ENCODE measurements at places on chromosomes 2 and 18.
A peak's percentile ranks its signal among the peaks of the same experiment; 100 is the strongest.

DNA sequence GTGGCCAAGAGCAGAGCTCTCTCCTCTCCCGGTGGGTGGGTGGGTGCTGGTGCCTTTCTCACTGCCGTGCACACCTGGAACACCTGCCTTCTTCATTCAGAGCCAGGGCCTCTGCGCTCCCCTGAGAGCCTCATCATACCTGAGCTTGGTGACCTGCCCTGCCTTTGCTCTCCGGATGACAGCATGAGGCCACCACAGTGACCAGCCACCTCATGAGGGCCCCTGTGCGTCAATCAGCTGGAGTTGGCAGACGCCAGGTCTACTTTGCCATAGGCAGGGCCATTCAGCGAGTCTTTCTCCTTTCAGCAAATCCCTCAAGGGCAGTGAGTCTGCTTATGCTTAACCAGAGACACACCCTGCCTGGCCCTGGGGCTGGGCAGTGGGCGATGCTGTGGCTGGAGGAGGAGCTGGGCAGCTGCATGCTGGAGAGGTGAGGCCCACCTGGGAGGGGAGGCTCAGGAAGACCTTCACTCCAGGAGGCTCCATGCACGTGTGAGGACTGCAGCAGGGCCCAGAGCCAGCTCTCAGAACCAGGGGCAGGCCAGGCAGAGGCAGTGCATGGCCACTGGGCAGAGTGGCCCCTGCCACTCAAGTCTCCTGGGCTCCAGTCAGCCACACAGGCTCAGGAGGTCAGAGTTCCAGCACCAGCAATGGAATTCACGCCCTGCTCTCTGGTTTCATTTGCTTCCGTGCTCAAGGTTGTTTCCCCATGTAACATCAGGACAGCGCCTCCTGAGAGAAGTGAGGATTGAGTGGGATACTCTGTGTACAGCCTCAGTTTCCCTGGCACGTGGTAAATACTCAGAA, 417.5 kb upstream of the MYT1L start:
- no peak for DNase-seq

DNA sequence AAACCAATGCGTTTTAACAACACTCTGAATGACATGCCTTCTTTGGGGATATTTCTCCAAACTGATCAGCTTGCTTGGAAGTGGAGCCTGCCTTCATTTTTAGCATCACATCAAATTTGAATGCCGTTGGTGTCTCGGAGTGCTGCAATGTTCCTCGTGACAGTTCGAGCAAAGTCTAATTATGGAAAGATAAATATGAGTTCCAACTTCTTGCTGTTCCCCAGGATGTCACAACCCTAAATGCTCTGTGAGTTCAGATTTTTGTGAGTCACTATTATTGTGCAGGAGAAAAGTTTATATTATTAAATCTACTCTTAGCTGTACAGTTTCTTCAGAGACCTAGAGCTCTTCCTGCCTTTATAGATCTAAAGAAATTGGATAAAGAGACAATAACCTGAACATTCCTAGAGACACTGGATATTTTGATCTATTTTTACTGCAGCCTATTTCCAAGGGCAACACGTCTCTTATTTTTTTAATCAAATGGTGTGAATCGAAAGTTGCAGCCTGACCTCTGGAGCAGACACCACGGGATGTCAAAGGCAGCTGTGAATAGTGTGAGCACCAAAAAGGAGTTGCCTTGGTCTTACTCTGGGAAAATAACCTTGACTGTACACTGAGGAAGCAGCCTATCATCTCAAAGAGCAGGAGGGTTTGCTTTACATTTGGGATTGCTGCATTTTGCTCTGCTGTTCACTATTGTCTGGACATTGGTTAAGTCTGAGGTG, 330.1 kb downstream of the TDRD15 start:
- DNase-seq: no peak

DNA sequence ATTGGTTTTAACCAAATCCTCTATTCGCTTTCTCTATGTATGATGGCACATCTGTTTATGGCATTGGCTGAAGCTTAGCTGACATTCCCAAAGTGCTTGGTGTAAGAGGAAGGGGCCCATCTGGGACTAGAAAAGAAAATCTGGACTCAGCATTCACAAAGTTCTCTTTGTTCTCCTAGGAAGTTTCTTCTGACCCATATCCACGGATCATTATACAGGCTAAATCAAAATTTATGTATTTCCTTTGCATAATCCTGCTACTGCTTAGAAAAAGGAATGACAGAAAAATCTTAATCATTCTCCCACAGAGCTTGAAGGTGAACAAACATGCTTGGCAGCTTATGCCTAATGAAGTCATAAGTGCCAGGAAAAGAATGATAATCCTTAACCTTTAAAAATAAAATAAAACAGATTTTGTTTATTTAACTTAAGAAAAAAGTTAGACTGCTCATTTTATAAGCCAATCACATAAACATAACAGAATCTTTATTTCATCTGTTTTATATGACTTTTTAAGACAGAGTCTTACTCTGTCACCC, 88.4 kb downstream of the NYAP2 start:
- DNase-seq: no peak

- DNase-seq: no peak
These were observed 78.8 kb downstream of the ANKRD12 start for GRCh38 chr18:9215221-9215933.

- DNase-seq: no peak
These were observed 31.4 kb upstream of the CASP8 start for GRCh38 chr2:201228912-201229290.

DNA sequence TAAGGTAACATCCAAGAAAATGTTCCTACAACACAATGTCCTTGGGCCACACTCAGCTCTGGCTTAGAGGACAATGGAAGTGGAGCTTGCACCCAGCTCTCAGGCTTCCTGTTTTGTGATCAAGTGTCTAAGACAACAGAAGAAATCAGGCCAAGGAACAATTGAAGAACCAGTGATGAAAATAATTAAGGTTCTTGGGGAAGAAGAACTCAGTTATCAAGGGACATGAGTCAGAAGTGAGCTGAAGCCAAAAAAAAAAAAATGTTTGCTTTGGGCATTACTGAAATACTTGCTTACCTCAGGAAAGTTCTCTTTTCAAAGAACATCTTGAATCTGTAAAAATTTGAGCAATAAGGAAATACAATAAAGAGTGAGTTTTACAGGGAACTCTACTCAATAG, 299.0 kb downstream of the FBXO15 start:
- DNase-seq: peak; percentile 81

GRCh38 chr2:151882786-151883445, 54.7 kb upstream of the ARL5A start:
- no peak for DNase-seq

DNA sequence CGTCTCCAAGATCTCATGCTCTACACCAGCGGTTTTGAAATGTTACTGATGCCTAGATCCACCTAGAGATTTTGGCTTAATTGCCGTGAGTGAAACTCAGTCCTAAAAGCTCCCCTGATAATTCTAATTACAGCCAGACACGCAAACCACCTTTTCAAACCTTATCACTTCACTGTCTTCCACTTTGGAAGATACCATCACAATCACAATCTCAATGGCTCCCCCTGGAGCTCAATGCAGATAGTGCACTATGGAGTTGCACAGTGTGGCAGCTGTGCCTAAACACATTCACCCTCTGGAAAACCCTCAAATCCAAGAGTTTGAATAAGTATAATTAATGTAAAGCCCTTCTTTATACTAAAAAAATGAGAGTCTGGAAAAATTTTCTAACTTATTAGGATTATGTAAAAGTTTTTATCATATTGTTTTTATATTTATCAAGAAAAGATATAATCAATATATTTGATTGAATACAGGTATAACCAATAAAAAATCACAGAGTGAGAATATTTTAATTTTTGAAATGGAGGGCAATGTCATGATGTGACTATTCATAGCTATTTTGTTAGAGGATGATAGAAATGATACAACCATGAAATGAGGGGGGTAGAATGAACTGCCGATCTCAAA, 102.9 kb upstream of the SLC8A1 start:
- DNase-seq: peak; percentile 74

- DNase-seq: no peak
These were observed 117.9 kb downstream of the PPP1R1C start for GRCh38 chr2:182103526-182103925.

GRCh38 chr2:227455200-227455599, 16.8 kb upstream of the AGFG1 start:
- DNase-seq: no peak

DNA sequence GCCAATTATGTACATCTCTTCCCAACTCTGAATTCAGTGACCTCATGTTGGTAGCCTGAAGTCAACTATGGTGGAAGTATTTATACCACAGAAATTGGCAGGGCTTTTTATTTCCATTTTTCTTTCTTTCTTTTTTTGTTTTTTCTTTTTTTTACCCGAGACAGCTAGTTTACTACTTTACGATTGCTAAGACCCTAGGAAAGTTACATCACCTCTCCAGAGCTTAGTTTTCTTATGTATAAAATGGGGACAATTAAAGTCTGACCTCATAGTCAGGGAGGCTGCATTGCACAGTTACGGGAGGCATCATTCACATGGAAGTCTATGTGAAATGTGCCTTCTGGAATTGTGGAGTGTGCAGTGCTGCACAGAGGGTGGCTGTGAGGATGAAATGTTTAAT, 194.3 kb downstream of the MTX2 start:
- no peak for DNase-seq

DNA sequence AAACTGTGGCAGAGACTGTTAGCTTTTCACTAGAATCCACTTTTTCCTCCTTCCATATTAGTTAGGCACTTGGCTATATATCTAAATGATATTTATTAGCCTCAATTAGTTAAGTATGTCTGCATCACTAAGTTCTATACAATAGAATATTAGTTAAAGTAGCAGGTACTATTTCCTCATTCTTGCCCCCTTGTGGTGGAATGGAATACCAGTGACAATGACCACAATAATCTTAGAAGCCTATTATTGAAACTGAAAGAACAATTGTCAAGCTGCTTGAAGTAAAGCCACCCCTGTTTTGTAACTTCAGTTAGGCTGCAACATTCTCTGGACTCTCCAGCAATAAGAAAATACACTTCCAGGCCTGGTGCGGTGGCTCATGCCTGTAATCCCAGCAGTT, 476.3 kb upstream of the VWC2L start:
- DNase-seq: peak; percentile 12

GRCh38 chr2:160351956-160352355, 141.7 kb downstream of the RBMS1 start:
- no peak for DNase-seq

- DNase-seq: peak; percentile 94
These were observed 47.5 kb downstream of the ZFP36L2 start for GRCh38 chr2:43178602-43179542.

DNA sequence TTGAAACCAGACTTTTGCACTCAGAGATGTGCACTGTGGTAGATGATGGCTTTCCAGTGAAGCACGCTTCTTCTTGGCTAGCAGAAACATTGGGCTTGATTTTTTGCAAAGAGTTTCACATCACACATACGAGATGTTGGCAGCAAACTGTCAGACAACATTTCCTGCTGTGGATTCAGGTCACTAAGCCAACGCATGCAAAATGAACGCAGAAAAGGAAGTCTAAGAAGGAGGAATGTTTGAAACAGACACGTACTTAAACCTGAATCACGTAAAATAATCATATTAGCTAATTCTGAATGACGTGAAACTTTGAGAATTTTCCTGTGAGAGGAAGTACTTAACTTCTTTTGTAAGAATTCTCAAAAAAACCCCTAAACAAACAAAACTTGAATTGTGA, 88.1 kb downstream of the EPB41L3 start:
- DNase-seq: peak; percentile 72

GRCh38 chr2:227527351-227527750, 55.4 kb downstream of the AGFG1 start:
- DNase-seq: no peak

- no peak for DNase-seq
These were observed 308.8 kb upstream of the MGAT5 start for GRCh38 chr2:133945089-133945488.

GRCh38 chr2:88554189-88554588, 73.1 kb downstream of the EIF2AK3 start:
- no peak for DNase-seq

GRCh38 chr18:78601349-78601748, 378.3 kb upstream of the SALL3 start:
- no peak for DNase-seq

GRCh38 chr2:149931486-149931885, 343.9 kb upstream of the MMADHC start:
- no peak for DNase-seq

GRCh38 chr2:205682239-205682970, at the start of gene NRP2:
Gene NRP2, plus strand, starts transcription at chr2:205682501. Its CDS starts 790 bp downstream, at chr2:205683291.
- peak; percentile 94 for DNase-seq

DNA sequence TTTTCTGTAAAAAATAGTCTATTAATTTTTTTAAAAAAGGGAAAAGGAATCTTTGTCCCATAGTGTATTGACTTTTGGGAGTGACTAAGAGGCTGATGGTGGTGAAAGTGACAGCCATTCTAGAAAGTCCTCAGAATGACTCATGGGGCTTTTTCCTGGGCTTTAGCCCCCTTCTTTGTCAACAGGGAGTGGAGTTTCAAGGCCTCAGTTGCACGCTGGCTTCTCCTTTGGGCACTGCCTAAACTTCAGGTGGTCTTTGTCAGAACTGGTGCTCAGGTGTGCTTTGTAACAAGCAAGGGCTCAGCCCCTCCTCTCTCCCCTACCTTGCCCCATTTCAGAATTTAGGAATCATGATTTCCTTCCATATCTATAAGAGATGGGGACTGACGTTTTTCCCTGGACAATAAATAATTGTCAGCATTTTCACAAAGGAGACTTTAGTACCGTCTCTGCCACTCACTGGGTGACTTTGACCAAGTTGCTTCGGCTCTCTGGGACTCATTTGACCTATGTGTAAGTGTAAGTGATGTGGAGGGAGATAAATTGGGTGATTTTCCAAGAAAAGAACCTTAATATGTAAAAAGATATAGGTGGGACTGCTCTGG, 61.2 kb upstream of the IGFBP2 start:
- no peak for DNase-seq

- DNase-seq: no peak
These were observed 712 bp upstream of the LRRTM4 start for GRCh38 chr2:77522888-77523287.

GRCh38 chr2:218367415-218368149, 10.9 kb downstream of the CATIP start:
- DNase-seq: peak; percentile 72

DNA sequence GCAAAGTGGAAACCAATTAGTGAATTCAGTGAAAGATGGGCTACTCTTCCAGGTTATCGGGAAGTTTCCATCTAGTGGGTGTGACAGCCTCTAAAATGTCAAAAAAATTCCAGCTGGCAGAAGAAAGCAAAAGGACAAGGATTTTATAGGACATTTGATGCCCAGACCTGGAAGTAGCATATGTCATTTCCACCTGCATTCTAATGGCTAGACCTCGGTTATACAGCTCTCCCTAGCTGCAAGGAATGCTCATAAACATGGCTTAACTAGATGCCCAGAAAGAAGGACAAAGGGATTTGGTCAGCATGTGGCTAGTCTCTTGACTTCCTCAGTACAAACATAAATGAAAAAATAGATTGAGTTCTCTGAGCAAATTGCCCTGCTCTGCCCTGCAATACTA, 215.4 kb downstream of the NYAP2 start:
- no peak for DNase-seq

- no peak for DNase-seq
These were observed 310.8 kb upstream of the MAP2 start for GRCh38 chr2:209113026-209113425.
